Activated naive CD4-positive, alpha-beta T cell treated with anti-CD3 and anti-CD28 coated beads, Interleukin-2, amount 10 ng/mL, durations not matched to agents 7 days and 5 days (primary cell): ENCODE measurements at places on chromosomes 3 and 15.

- no peak for DNase-seq
These were observed 27.0 kb downstream of the ADIPOQ start for GRCh38 chr3:186869253-186870100.

- DNase-seq: no peak
These were observed 198.3 kb downstream of the ADAMTS9 start for GRCh38 chr3:64489361-64490044.

- no peak for DNase-seq
These were observed 70.6 kb upstream of the DAZL start for GRCh38 chr3:16675805-16676204.

DNA sequence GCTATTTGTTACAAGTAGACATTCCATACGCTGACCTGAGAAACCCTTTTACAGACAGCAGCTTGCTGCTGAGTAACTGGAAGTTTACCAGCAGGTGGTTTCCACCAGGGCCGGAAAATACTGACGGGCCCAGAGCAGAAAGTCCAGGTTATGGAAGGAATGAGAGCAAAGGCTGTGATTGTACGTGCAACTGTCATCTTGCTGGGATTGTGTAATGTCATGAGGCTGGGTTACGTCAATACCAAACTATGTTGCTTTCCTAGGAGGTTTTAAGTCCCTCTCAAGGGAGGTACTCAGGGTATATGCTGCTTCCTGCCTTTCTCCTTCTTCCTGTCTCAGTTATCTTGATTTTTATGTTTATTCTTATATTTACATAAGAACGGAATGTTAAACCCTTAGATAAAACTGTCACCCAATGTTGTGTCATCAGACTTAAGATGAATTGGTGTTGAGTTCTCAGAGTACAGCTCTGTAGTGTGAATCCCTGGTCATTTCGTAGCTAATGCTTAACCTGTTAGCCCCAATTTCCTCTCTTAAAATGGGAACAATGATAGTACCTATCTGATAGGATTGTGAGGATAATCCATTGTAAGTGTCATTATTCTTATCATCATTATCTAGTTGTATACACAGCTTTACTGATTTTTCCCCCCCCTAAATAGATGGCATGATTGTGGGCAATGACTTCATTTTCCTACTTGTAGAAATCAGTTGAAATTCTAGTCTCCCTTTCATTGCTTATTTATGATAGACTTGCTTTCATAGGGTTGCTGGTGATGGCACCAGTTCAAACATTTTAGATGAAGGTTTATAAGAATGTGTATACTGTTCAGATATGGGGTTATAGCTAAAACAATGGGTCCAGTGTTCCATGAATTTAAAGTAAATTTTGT lies 101.4 kb downstream of the FNDC3B start:
- no peak for DNase-seq

- no peak for DNase-seq
These were observed 22.5 kb upstream of the MB21D2 start for GRCh38 chr3:192940129-192940528.

DNA sequence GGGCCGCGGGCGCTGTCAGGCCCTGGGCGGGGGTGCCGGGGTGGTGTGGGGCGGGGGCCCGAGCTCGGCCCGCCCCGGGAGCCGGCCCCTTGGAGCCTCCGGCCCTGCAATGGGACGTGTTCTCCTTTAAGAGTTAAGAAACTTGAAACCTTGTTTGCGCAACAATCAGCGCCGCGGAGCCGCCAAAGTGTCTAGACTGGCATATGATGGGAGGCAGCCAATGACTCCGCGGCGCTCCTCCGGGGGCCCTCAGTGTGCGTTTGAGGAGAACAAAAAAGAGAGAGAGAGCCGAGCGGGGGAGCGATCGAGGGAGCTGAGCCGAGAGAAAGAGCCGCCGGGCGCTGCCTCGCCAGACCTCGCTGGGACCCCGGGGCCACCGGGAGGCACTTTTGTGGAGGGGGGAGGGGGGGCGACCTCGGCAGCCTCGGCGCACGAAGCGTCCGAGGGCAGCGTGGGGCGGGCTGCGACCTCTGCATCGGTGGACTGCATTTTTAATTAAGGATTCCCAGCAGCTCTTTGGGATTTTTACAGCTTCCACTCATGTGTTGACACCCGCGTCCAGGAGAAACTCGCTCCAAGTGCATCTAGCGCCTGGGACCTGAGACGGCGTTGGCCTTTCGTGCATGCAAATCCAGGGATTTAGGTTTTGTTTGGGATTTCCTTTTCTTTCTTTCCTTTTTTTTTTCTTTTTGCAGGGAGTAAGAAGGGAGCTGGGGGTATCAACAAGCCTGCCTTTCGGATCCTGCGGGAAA lies at the start of gene SMAD6:
Gene SMAD6, plus strand, starts transcription at position 202 of the 752 bp plus-strand sequence. CDS start 1,023 bp downstream, outside the sequence.
- DNase-seq: peak; percentile 88
